ENCODE measurements at places on chromosomes 2 and 18.

DNA sequence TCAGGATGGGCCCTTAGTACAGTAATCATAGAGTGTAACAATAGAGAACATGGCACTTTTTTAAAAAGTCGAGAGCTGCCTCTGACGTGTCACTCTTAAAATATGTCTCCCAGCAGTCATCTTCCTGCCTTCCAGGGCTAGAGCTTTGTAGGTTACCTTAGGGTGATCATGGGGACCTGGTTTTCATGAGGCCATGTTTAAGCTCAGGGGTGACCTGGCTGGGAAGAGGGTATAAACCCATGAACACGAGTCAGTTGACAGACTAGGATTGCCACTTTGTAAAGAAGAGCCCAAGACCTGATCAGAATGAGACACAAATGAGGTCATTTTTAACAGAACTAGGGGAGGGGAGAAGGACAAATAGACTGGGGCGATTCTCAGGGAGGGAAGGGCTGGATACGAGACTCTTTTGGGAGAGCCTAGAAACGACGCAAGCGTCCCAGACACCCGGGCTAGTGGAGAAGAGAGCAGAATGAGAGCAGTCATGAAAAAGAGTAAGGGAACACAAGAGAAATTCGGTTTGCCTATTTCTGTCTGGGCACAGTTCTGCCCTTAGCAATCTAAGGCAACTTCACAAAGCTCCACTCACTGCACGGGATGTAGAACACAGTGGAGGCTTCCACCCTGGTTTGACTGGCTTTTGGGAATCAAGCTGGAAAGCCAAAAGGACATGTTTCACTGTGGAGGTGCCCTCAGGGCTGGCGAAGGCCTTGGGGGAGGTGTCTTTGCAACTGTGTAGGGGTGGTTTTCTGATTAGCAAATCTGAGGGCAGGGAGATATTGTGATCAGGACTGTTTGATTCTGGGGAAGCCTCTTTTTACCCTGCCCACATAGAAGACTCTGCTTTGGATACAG, 1.8 kb upstream of the RAB31 start:
- DNase-seq = no peak

- DNase-seq = no peak
Measured at GRCh38 chr2:74760875-74761630, 72.9 kb upstream of the HK2 start.

GRCh38 chr18:33427549-33427948, 13.0 kb downstream of the CCDC178 start:
- no peak for DNase-seq

GRCh38 chr18:54787616-54788015, 40.7 kb upstream of the RAB27B start:
- no peak for DNase-seq

- DNase-seq = no peak
Measured at GRCh38 chr2:15795426-15795825, 144.9 kb upstream of the MYCN start.

- DNase-seq = no peak
Measured at GRCh38 chr2:158878003-158878402, 82.9 kb downstream of the DAPL1 start.

- no peak for DNase-seq
Measured at GRCh38 chr18:11336241-11336640, 186.9 kb upstream of the PIEZO2 start.

- DNase-seq = no peak
Measured at GRCh38 chr2:191629001-191629453, 48.9 kb upstream of the NABP1 start.

GRCh38 chr2:213490087-213490486, 205.8 kb downstream of the SPAG16 start:
- DNase-seq = no peak

- no peak for DNase-seq
Measured at GRCh38 chr2:230809015-230809414, 55.7 kb upstream of the ITM2C start.

- DNase-seq = no peak
Measured at GRCh38 chr18:63311118-63312018, 8.2 kb downstream of the BCL2 start.

- peak; percentile 45 for DNase-seq
Measured at GRCh38 chr2:101330253-101330933, 21.9 kb upstream of the RNF149 start.

GRCh38 chr2:232296776-232297525, 81.6 kb upstream of the ALPP start:
- no peak for DNase-seq

DNA sequence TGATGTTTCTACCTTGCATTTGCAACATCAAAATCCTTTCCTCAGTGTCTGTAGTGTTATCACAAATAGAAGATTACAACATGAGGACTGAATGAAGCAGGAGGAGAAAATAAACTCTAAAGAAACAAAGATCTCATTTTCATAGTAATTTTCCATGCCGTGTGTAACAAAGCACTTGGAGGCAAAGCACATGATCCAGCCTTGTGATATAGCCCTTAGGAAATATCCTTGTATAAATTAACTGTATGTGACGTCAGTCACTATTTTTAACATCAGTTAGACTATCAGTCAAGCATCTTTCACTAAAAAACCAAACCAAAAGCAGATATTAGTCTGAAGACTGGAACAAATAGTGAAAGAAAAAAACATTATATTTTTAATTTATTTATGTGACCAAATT, 492.1 kb upstream of the CNTNAP5 start:
- DNase-seq = no peak

GRCh38 chr2:39399570-39399969, 37.5 kb downstream of the MAP4K3 start:
- no peak for DNase-seq

DNA sequence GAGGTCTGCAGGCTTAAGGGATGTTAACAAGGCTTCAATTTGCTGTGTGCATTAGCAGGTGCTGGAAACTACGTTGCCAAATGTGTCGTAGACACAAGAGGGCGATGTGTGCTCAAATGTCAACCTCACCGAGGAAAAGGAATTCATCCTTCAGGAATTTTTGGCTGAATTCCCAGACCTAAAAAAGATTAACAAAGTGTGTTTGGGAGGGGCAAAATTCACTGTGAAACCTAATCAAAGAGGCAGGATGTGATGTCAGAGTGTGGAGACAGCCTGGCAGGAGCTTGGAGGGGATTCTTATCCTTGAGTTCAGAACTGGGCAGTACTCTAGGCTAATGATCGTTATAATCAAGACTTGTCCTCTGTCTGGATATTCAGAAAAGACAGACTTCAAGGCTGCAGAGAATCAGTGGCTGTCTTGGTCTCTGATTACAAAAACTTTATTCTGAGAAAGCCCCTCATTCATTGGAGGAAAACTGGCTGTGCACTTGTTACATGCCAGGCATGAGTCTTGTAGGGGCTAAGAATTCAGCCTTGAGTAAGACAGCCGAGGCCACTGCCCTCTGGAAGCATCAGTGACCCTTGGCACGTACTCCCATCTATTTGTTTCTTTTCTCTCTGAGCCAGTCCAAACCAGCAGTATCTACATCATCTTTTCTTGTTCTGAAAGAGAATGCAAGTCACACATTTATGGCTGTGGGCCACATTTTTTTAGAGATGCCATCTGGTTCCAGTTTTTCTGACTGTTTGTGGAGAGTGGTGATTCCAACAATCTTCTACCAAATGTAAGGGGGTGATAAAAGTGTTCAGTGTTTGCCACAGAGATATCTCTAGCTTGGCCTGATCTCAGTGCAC, 18.7 kb upstream of the SCYGR1 start:
- DNase-seq = no peak

GRCh38 chr2:74694281-74694680, 40.2 kb downstream of the SEMA4F start:
- no peak for DNase-seq

- DNase-seq = no peak
Measured at GRCh38 chr2:172811027-172811426, 75.4 kb downstream of the RAPGEF4 start.

DNA sequence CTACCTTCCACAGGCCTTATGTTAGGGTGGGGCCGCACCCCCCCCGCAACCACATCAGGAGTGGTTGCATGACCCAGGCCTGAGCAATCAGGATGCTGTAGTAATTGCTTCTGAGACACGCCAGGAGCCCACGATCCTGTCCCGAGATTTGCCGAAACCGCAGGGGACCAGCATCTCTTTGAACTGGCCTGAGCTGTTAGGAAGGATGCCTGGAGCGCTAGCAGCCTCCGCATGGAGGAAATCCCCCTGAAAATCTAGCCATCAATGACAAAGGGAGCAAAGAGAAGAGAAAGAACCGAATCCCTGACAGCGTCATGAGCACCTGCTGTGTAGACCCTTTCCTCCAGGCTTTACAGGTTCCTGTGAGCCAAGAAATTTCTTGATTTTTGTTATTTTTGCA, 8.7 kb upstream of the TEX44 start:
- DNase-seq = no peak

- DNase-seq = peak; percentile 33
Measured at GRCh38 chr2:231557571-231558217, 27.4 kb upstream of the NMUR1 start.

DNA sequence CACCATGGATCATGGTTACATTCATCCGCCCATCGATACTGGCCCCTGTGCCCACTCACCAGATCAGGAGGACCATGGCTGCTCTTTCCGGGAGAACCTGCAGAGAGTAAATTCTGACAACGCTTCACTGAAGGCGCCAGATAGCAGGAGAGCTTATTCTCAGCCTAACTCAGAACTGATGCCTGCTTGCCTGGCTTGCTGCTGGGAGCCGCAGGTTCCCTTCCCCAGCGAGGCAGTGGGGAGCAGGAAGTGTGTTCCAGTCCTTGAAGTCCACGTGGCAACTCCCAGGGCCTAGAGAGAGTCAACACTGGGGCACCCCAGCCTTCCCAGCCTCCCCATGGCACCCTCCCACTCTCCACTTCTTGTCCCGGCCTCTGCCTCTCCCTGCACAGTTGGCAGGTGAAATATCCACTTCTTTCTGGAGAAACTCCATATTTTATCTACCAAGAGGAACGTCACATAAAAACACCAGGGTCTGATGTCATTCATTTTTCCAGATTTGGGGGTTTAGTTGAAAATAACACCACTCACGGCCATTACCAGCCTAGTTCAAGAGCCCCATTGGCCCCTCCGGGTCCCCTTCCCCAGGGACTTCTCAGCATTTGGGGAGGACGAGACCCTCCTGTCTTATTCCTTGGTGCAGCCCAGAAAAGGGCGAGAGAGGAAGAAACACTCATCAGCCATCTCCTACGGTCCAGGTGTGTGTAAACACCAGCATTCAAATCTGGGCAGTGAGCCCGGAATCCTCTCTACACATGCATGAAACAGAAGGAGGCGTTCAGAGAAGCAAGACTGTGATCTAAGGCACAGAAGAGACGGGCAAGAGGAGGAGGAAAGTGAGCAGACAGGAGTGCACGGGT, 3.5 kb upstream of the TUBB6 start:
- no peak for DNase-seq

DNA sequence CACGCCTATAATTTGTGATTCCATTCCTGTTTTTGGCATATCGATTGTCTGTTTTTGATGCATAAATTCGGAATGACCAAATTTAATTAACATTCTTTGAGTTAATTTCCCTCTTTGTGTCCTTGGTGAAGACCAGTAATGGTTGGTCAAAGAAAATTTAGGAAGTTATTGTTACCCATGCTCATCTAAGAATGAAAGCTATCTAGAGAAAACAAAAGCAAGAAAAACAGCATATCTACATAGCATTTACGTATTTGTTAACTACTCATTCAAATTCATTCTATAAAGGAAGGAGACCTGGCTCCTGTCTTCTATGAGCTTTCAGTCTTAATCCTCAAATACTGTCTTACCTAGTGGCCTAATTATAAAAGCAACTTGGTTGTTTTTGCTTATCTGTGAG, 59.2 kb upstream of the CHST9 start:
- DNase-seq = no peak

- no peak for DNase-seq
Measured at GRCh38 chr2:200616656-200617055, 30.8 kb downstream of the AOX1 start.
